GM18507 (cell line): ENCODE measurements at places on chromosomes 2 and 18.

DNA sequence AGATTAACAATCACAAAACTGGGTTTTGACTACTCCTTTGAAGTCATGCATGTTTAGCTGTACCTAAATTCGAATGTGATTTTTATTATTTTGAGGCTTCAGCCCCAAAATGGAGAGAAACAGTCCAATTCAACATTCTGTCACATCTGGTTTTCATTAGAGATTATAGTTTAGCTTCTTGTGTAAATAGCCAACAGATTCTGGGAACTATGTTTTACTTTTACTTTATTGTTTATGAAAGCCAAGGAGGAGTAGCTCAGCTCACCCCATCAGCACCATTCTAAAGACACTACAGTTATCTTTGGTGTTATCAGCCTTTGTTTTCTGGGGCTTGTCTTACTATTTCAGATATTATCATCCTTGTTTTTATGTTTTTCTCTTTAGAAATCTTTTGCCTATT is 465.0 kb upstream of the CWC22 start:
- DNase-seq = no peak

GRCh38 chr2:233845301-233846060 is 8.9 kb downstream of the HJURP start:
- DNase-seq = no peak

DNA sequence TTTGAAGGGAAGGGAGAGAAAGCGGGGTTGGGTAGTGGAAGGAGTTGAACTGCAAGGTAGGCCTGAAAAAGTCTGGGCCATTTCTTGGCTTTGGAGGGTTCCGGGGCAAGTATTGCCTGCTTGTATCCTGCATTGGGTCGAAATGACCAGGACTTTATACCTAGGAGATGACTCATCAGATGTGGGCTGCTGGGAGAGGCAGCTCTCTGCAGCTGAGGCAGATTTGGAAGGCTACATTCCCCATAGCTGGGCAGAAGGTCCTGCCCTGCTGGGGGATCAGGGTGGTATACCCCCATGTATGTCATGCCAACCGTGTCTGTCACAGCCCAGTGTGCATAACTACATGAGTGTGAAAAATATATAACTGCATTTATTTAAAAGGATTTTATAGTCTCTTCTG is 171.8 kb upstream of the SPRED2 start:
- no peak for DNase-seq

- no peak for DNase-seq
These were observed 48.4 kb downstream of the LRP1B start for GRCh38 chr2:142082368-142082767.

GRCh38 chr18:45850021-45850420 is 24.5 kb downstream of the SIGLEC15 start:
- no peak for DNase-seq

GRCh38 chr2:84217456-84217855 is 241.6 kb downstream of the SUCLG1 start:
- DNase-seq = no peak

DNA sequence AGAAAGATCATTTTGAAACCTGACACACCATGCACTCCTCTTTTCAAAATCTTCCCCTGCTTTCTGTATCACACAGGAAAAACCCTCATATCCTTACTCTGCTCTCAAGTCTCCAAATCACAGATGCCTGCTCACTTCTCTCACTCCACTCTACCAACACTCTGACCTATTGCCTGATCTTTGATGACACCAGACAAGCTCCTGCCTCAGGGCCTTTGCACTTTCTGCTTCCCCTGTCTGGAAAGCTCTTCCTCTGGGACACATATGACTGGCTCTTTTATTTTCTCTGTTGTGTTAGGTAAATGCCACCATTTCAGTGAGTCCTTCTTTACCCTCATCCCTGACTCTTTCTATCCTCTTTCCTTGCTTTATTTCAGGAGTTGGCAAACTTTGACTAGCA is 1300.7 kb upstream of the ZEB2 start:
- DNase-seq = no peak

GRCh38 chr2:191746346-191747169 is 68.6 kb downstream of the NABP1 start:
- DNase-seq = no peak

DNA sequence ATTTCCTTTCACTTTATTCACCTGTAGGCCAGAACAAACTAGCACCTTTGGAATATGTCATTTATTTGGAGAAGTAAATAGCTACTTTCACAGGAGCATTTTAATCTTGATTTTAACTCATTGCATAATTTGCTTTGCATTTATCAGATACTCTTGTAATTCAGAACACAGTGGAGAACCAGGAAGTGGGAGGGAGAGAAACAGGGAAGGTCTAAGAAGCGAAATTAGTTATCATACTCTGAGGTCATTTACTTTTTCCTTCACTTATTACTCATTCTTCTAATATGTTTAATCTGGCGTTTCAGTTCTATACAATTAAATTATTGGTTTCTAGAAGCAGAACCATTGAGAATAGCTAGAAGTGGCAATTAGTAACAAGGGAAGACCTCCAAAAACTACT is 20.7 kb downstream of the RBM44 start:
- DNase-seq = no peak

DNA sequence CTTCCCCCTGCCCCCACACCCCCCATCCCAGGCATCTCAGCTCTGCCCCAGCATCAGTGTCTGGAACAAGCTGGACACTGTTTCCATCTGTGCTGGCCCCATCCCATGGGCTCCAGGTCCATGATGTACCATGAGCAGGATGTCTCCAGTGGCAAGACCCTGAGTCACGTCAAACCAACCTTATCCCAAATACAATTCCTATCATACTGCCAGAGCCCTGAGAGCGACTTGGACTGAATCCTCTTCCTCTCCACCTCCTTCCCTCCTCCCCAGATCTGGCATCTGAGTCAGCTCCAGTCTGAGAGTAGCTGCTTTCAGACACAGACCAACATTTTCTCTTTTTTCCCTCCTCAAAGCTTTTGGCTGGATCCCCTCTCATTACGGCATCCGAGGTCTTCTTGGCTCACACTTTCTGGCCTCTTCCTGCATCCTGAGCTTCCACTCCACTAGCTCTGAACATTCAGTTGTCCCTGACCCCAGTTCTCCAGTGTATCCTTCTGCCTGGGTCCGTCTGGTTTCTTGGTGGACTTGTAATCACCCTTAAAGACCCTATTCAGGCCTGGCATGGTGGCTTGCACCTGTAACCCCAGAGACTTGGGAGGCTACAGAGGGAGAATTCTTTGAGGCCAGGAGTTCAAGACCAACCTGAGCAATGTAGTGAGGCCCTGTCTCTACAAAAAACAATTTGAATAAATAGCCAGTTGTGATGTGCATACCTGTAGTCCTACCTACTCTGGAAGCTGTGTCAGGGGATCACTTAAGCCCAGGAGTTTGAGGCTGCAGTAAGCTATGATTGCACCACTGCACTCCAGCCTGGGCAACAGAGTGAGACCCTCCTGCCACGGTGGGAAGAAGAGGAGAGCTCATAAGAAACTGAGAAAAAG is 68.3 kb downstream of the ACKR3 start:
- DNase-seq = no peak

DNA sequence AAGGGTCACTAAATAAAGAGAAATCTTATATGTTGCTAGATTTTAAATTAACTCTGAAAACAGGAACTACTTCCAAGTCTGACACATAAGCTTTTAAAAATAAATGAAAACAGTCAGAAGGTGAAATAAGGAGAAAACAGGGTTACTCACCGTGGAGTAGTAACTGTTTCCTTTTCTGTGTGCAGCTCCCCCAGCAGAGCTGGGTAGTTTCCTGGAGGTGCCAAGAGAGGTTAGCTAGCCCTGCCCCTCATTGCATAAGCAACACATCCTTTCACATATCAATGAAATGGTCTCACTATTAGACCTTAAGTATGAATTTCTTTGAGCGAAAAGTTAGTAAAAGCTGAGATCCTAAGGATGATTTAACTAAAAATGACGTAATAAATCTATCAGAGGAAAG is 54.0 kb upstream of the GPR75 start:
- DNase-seq = peak; percentile 12

DNA sequence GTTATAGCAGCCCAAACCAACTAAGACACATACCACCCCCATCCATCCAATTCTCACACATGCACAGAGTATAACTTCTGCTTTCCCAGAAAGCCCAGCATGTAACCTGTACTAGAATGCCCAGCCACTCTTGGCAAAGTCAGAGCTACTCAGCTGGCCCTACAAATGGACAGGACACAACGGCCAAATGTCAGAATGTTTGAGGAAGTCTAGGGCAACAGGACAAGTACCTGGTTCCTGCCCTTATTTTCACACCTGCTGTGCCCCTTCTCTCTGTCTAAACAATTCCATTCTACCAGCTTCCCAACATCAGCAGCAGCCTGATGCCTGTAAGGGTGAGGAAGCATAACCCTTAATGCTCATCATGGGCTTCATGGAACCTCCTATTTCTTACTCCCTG is 15.1 kb upstream of the BZW1 start:
- no peak for DNase-seq

DNA sequence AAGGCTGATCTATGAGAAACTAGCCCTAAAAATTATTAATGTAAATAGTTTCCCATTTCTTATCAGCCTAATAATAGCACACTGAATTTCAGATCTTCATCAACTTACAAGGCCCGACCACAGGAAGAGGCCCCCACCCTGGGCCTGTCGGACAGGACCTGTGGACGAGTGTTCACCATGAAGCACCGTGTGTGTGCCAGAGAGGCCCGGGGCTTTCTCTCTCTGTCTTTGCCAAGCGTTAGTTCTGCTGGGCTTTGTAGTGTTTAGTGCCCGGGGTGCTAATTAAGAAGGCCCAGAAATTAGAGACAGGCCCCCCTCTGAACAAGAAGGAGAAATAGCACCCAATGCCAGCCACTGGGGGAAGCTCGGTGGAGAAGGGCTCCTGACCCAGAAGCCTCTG is 265.7 kb downstream of the TWIST2 start:
- DNase-seq = no peak

GRCh38 chr2:156652691-156653090 is 216.5 kb downstream of the GPD2 start:
- DNase-seq = no peak

GRCh38 chr2:235541838-235542549 is 48.2 kb downstream of the AGAP1 start:
- DNase-seq = no peak

DNA sequence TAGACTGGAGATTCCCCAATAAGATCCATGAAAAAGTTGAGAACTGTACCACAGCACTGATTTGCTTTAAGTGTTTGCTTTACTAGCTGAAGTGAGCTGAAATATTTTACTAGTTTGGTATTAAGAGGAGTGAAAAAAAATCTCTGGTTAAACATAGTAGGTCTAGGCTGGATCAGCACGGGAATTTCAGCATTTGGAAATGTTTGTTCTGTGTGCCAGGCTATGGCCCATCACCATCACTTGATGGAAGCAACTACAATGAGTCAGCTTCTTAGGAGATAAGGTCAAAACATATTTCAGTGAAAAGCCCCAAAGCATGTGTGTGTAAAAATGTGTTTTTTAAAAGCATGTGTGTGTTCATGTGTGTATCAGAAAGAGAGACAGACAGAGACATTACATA is 131.4 kb upstream of the DNMT3A start:
- no peak for DNase-seq

GRCh38 chr2:157830696-157831570 is 45.2 kb downstream of the ACVR1 start:
- no peak for DNase-seq

GRCh38 chr18:29154196-29154757 is 977.3 kb upstream of the CDH2 start:
- no peak for DNase-seq

DNA sequence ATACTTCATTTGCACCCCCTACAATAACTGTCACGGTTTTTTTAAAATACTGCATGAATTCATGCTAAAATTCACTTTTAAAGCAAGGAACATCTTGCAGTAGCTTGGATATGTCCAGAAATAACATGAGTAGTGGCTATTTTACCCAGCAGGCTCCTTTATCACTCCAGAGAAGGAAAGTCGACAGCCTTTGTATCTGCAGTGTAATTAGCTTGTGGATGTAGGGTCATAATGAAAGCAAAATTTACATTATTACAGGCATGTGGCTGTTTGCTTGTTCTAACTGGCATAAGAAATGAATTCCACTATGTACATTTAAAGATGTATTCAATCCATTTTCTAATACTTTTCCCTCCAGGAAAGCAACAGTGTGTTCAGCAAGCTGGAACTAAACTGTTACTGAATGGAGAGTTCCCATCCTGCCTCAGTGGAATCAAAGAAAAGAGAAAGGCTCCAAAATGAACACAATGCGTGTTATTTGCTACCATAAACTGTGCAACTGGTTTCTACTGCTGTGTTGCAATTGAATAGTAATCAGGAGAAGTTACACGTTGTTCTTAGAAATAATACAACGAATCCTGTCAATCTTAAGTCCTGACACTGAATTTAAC is 321.2 kb upstream of the VRK2 start:
- no peak for DNase-seq

DNA sequence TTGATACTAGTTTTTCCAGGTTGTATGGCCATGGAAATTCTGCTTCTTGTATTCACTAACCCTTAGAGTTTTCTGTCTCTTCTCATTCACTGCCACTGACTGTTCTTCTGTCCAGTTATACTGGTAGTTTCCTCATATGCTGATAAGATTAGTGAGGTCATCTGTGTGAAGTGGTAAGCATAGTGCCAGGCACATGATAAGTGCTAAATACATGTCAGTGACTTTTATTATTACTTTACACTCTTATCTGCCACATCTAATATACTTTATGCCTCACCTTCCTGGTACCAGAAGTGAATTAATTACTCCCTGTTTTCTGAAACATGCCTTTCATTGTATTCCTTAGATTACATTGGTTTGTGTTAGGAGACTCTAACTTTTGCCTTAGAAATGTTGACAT is 91.3 kb downstream of the NBEAL1 start:
- no peak for DNase-seq

- no peak for DNase-seq
These were observed 563.9 kb downstream of the DCC start for GRCh38 chr18:52903857-52904256.

DNA sequence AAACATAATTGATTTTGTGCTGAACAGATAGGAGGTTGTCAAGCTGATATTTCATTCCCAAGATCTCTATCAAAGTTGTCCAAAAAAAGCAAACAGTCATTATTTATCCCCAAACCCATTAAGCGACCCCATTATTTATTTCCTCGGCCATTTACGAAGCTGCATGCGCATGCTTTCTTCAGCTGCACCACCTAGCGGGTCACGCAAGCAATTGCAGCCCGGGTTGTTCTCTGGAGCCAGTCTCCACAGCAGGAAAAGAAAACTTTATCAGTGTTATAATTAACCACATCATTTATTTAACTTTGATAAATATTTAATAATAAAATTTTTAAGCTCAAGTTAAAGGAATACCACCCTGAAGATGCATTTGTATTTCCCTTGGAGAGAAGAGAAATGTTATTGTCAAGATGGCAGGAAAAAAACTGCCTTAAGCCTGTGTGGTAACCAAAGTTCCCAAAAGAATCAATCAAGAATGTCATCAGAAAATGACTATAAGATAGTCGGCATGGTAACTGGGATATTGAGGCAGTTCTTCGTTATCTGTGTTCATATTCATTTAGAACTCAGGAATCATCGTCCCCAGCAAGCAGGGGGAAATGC is 304.7 kb downstream of the FBXO15 start:
- DNase-seq = peak; percentile 7

GRCh38 chr2:8587920-8588830 is 93.7 kb upstream of the ID2 start:
- no peak for DNase-seq

GRCh38 chr2:179898873-179899272 is 37.5 kb upstream of the ZNF385B start:
- no peak for DNase-seq
